Sigmoid colon (tissue), 7 donors: ENCODE measurements at places on chromosomes 4 and X. TPM values are rescaled to one million over a fixed set of nuclear protein-coding genes. Genes with fewer than 3 reads are reported as not detected.

DNA sequence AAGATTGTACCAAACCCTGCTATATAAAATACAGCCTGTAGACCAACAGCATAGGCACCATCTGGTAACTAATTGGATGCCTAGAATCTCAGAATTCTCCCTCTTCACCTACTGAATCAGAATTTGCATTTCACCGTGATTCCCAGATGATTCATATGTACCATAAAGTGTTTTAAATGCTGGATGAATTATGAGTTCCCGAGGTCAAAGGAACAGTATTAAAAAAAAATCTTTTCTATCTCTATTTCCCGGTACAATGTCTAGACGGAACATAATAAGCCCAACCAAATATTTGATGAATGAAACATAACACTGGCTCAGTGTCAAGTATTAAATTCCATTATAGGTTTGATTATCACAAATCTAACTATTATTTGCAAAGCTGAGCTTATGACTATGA is 280.0 kb downstream of the ANKRD50 start:
- no peak for DNase-seq

- no peak for DNase-seq
These were observed 1752.7 kb downstream of the PCDH7 start for GRCh38 chr4:32472918-32473317.

GRCh38 chr4:23930750-23931488 is 41.1 kb upstream of the PPARGC1A start:
- peak; percentile 64 for DNase-seq

GRCh38 chr4:4647041-4647440 is 105.2 kb upstream of the STX18 start:
- no peak for DNase-seq

The ADGRL3 gene
- 0.99 TPM for polyA plus RNA-seq

DNA sequence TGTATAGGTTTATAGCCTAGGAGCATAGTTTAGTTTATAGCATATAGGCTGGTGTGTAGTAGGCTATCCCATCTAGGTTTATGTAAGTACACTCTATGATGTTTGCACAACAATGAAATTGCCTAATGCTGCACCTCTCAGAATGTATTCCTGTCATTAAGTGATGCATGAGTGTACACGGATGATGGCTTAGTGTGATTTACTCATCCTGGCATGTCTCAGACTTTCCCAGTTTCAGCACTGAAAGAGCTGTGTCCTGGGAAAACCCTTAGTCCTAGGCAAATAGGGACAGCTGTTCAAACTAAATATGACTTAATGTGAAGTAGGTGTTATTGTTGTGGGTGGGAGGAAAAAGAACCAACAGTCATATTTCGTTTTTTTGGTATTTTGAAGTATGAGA is 264.9 kb upstream of the MAGEB18 start:
- no peak for DNase-seq

The SPOCK3 gene
- not detected for polyA plus RNA-seq

The CT47B1 gene
- polyA plus RNA-seq = not detected

The ZNF732 gene
- polyA plus RNA-seq = not detected

GRCh38 chrX:33175201-33175600 is 36.1 kb downstream of the DMD start:
- no peak for DNase-seq

GRCh38 chrX:9291629-9292028 is 173.2 kb upstream of the TBL1X start:
- DNase-seq = no peak

DNA sequence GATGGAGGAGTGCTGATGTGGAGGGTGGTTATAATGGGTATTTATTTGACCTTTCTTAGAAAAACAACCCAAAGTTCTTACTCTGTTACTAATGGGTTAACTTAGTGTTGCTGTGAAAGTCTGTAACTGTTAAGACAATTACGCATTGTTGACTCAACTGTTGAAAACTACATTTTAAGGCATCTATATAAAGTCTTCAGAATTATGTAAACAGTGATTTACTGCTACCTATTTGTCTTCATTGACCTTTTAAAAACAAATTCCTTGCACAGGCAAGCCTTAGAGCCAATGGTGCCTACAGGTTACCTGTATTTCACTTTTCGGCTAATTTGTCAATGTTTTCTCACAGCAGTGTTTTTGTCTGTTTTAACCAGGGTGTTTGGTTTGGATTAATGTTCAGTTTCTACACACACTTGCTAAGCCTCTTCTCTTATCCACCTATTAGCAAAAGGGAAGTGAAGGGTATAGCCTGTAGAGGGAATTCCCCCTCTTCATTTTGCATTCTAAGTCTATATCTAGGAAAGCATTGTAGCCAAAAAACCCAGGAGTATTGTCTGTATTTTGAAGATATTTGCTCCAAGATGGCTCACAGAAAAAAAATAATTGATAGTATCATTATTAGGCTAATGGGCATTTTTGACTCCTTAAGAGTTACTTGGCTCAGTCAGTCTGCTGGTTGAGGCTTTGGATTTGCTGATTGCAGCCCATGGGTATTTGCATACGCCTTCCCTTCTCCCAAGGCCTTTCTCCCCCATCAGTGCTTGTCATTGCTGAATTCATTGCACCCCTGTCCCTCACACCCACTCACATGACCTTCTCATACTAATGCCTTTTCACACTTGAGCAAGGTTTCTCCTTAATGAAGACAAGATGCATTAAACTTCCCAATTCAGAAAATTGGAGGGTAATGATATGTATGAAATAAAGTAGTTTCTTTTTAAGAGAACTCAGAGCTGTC is 30.5 kb downstream of the AFF1 start:
- DNase-seq = no peak

The MID2 gene
- polyA plus RNA-seq = 0.23 TPM

- DNase-seq = no peak
These were observed 38.2 kb downstream of the C4orf50 start for GRCh38 chr4:5979981-5980380.

GRCh38 chr4:138092060-138092459 is 150.1 kb downstream of the SLC7A11 start:
- no peak for DNase-seq

DNA sequence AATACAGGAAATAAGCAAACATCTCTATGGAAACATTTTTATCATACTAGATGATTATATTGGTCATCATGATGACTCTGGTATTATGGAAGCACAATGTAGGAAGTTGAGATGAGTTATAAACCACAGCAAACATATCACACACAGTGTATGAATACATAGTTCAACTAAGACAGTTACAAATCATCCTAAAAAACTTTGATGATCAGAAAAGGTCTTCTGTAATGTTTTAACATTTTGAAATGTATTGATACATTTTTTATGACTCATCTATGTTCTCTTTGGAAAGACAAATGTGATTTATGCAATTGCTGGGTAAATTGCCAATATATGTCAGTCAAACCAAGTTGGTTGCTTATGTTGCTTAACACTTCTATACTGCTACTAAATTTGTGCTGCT is 4.8 kb downstream of the CXCL3 start:
- no peak for DNase-seq

DNA sequence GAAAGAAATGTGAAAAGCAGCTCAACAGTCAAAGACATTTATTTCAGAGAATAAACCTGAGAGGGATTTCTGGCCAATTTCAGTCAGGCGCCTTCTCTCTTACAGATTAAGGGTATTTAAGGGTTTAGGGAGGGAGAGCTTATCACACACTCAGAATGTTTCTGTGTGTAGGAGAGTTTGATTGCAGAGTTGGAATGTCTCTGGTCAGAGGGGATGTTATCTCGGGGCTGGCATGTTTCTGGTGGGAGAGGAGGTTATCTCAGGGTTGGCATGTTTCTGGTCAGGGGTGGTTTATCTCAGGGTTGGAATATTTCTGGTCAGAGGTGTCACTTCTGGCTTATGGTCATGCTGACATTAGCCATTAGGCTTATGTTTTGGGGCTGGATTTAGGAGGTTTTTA is 1920.5 kb upstream of the PCDH7 start:
- DNase-seq = no peak

The GAGE12F gene
- not detected for polyA plus RNA-seq

The ELK1 gene
- polyA plus RNA-seq = 21.6 TPM

The NAP1L3 gene
- polyA plus RNA-seq = 1.9 TPM

- no peak for DNase-seq
These were observed 48.0 kb downstream of the UBE2K start for GRCh38 chr4:39745920-39746319.

DNA sequence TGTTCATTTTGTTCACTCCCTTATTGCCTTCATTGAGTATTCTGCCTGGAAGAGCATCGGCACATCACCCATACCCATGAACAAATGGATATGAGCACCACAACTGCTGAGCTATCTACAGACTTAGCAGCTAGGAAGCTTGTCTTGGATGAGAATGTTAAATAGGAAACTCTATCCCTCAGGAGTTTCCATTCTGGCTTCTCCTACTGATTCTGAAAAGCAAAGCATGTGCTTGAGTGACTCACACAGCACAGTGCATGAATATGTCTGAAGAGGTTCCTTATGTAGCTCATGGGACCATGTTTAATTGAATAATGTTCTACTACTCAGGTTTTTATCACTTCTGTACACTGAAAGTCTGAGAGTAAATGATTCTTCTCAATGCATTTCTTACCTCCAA is 57.3 kb upstream of the MXRA5 start:
- DNase-seq = no peak

DNA sequence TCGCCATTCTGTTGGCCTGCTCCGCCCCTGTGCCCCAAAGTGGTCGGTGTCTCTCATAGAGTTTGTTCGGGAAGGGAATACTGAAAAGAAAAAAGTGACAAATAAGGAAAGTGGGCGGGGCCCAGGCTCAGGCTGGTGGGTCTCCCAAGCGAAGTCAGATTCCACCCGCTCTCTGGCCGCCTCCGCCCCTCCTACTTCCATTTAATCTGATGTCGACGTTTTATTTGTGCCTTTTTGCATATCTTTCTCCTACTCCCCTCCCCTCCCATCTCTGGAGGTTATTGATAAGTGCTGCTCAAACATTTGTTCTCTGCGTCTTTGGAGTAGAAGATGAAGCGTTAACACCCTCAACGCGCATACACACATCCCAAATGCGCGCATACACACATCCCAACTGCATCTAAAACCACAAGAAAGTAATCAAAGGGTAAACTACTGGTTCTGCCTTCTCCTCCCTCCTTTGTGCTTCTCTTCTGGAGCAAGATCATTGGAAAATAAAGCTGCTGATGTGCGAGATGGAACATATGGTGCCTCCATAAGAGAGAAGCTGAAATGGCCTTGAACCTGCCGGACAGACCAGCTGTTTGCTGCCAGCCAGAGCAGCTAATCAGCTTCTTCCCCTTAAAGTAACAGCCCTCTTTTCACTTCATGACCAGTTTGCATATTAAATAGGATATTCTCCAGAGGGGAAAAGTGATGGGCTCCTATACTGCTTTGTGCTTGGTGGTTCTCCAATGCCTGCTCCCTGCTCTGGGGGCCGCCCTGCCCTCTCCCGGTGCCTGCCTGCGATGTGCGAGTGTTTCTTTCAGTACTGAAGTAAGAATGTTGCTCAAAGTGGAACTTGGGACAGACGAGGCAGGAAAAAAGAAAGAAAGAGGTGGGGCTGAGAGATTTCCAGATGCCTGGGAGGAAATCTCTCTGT is 3.1 kb downstream of the MAMLD1 start:
- DNase-seq = peak; percentile 78

DNA sequence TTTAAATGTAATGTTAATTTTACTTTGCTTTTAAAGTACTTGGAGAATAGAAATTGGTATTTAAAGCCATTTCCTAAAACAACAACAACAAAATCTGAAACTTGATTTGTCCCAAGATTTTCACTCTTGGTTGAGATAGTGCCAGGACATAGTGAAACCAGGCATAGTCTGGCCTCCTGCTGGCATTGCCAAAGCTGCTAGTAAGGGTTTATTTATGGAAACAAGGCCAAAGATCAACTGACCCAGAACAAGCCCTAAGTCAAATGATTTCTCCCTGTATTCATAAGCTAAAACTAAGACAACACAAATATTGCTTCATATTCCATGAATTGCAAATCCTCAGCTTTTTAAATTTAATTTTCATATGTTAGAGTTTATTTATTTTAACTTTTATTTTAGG is 227.5 kb upstream of the FGF13 start:
- no peak for DNase-seq

- DNase-seq = no peak
These were observed 218.6 kb downstream of the SPCS3 start for GRCh38 chr4:176538217-176538925.

The UGT2A1 gene
- polyA plus RNA-seq = not detected

The HMGN5 gene
- 7.5 TPM for polyA plus RNA-seq

DNA sequence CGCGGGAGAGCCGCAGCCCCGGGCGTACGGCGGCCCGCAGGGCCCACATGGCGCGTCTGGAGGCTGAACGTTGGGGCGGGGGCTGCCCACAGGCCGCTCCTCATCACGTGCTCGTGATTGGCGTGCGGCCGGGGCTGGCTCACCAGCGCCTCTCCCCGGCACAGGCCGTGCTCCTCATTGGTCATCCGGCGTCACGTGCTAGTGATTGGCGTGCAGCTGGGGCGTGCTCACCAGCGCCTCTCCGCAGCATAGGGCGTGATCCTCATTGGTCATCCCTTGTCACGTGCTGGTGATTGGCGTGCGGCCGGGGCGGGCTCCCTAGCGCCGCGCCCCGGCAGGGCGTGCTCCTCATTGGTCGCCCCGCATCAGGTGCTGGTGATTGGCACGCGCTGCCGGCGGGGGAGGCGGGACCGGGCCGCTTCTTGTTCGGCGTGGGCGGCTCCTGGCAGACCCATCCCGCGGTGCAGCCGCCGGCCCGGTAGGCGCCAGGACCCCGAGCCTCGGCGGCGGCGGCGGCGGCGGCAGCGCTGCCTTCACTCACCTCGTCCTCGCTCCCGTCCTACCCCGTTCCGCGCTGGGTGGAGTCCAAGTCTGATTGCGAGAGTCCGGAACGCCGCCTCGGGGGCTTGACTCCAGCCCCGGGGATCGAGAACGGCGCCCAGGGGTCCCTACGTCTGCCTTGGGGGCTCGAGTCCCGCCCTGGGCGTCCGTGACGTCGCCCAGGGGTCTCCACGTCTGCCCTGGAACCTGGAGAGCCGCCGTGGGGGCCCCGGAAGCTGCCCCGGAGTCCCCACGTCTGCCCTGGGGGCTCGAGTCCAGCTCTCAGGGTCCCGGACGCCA is at the start of gene GTPBP6:
Gene GTPBP6, minus strand, starts transcription at position 58 of the 840 bp plus-strand sequence. Its CDS starts 9 bp downstream, at position 49.
- peak; percentile 100 for DNase-seq

The TMEM255A gene
- 1.8 TPM for polyA plus RNA-seq

DNA sequence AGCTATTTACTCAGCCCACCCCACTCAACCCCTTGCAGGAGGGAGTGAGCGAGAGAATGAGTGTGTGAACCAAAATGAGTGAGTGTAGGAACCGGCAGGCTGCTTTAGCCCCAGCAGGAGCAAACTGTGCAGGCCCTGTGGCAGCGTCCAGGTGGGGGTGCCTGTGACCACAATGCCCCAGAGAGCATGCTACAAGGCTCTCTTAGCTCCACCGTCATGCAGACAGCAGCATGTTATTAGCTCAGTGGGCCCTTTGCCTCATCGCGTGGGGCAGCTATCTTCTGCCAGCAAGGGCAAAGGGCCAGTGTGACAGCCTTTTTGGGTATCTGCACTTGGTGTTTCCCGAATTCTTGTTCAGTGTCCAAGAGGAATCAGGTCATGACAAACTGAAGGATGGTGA is 271.3 kb downstream of the GPM6A start:
- no peak for DNase-seq

- DNase-seq = no peak
These were observed 66.7 kb upstream of the BOD1L1 start for GRCh38 chr4:13694256-13694655.

GRCh38 chr4:137536789-137537561 is 4.7 kb upstream of the PCDH18 start:
- no peak for DNase-seq
